Chondrocyte (in vitro differentiated cells): ENCODE measurements at places on chromosomes 6 and 20. TPM values are rescaled to one million over a fixed set of nuclear protein-coding genes. Genes with fewer than 3 reads are reported as not detected.
A peak's percentile ranks its signal among the peaks of the same experiment; 100 is the strongest.

GRCh38 chr6:130183271-130184222 is 39.2 kb downstream of the SAMD3 start:
- H3K4me3 ChIP-seq: no peak overlapping the region
- H3K27me3 ChIP-seq: no peaks in the 10 kb centered on the region
- DNase-seq: no peak
- H3K4me1 ChIP-seq: peaks cover 9% of the 10 kb centered on the region

DNA sequence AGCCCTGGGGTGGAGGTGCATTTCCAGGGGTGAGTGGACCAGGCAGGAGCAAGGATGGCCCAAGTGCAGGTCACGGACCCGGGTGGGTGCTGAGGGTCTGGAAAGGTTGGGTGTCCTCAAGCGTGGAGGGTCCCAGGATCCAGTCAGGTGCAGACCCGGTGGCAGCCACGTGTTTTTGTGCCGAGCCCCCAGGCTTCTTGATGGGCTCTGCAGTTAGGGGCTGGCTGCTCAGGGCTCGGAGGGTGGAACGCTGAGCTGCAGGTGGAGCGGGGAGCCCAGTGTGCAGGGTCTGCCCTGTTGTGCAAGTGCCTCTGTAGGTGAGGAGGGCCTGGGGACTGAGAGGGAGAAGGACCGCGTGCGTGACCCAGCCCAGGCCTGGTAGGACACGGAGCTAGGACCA is 70.9 kb upstream of the HLA-E start:
- no peaks in the 10 kb centered on the region for H3K4me1 ChIP-seq
- H3K4me3 ChIP-seq: no peak overlapping the region
- peaks cover 71% of the 10 kb centered on the region for H3K27me3 ChIP-seq
- no peak overlapping the region for H3K27ac ChIP-seq
- DNase-seq: peak; percentile 85
- peaks cover 1% of the 10 kb centered on the region for H3K36me3 ChIP-seq

Gene KHDC1L
- not detected in 3 replicates for total RNA-seq

Gene OPRM1
- total RNA-seq: not detected in 3 replicates
